Gastrocnemius medialis (tissue), 4 donors: ENCODE measurements at places on chromosomes 2 and 18. TPM values are rescaled to one million over a fixed set of nuclear protein-coding genes. Genes with fewer than 3 reads are reported as not detected.

Gene DSG1
- not detected for total RNA-seq

Gene LIPG
- total RNA-seq, result 0.61 TPM

GRCh38 chr2:216392945-216393840 lies 19.1 kb upstream of the SMARCAL1 start:
- H3K27me3 ChIP-seq, result no peaks in the 10 kb centered on the region
- DNase-seq, result no peak
- H3K4me1 ChIP-seq, result no peaks in the 10 kb centered on the region

GRCh38 chr2:37911296-37911873 lies 13.7 kb upstream of the RMDN2 start:
- H3K36me3 ChIP-seq, result no peaks in the 10 kb centered on the region
- no peak for DNase-seq
- H3K27ac ChIP-seq, result no peak overlapping the region
- H3K4me1 ChIP-seq, result no peaks in the 10 kb centered on the region
- H3K4me3 ChIP-seq, result no peak overlapping the region

GRCh38 chr2:149329489-149330126 lies 779 bp upstream of the LYPD6 start:
- peaks cover 6% of the 10 kb centered on the region for H3K4me1 ChIP-seq
- no peaks in the 10 kb centered on the region for H3K36me3 ChIP-seq
- peaks cover 24% of the 10 kb centered on the region for H3K27me3 ChIP-seq
- peak overlapping the region; percentile 59 for H3K4me3 ChIP-seq
- DNase-seq, result no peak

DNA sequence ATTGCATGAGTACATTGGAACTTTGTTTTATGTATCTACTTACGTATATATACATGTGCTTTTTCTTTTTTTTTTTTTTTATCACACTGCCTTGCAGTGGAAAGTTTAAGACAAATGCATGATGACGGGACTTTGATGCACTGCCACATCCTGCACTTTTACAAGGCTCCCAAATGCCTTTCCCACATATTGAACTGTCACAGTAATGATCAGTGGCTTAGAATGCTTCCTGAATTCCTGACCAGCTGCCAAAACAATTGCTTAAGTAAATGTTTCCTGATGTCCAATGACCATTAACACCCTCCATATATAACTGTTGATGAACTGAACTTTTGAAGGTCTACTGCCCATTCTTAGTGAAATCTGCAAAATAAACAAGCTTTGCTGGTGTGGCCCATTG lies 60.2 kb downstream of the LYPD6B start:
- H3K36me3 ChIP-seq, result no peaks in the 10 kb centered on the region
- H3K4me3 ChIP-seq, result no peak overlapping the region
- no peak overlapping the region for H3K27ac ChIP-seq
- no peaks in the 10 kb centered on the region for H3K27me3 ChIP-seq

- no peak within 1 kb of the TSS for H3K4me3 ChIP-seq
- no peak within 1 kb of the TSS for H3K27ac ChIP-seq
- H3K36me3 ChIP-seq, result no peaks in the 10 kb centered on the region
Observed at GRCh38 chr2:157443795-157444640, at the start of gene CYTIP. TSS of gene CYTIP (minus strand) at chr2:157444089. CDS start at chr2:157444020, 69 bp downstream.

DNA sequence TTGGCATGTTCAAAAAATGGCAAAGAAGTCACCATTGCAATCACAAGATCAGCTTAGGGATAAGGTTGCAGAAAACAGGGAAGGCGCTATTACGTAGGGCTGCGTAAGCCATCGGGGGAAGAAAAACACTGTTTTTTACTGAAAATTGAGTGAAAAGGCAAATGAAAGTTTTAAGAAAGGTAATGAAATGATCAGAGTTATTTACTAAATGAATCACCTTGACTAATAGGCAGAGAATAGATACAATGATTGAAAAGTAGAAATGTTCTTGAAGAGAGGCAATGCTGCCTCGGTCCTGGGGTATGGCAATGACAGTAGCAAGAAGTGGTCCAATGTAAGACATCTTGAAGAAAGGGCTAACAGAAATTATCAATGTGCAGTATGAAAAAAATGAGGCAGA lies 1227.8 kb upstream of the ZEB2 start:
- no peaks in the 10 kb centered on the region for H3K36me3 ChIP-seq
- no peak overlapping the region for H3K4me3 ChIP-seq
- no peak overlapping the region for H3K27ac ChIP-seq
- no peak for DNase-seq
- H3K27me3 ChIP-seq, result no peaks in the 10 kb centered on the region

GRCh38 chr18:5720132-5720531 lies 175.2 kb downstream of the TMEM200C start:
- H3K27me3 ChIP-seq, result no peaks in the 10 kb centered on the region
- no peak for DNase-seq
- no peaks in the 10 kb centered on the region for H3K36me3 ChIP-seq
- H3K4me1 ChIP-seq, result no peaks in the 10 kb centered on the region
- no peak overlapping the region for H3K4me3 ChIP-seq

- no peak overlapping the region for H3K4me3 ChIP-seq
- H3K36me3 ChIP-seq, result no peaks in the 10 kb centered on the region
- no peaks in the 10 kb centered on the region for H3K27me3 ChIP-seq
- no peak for DNase-seq
- H3K27ac ChIP-seq, result no peak overlapping the region
Observed at GRCh38 chr2:75592030-75592429, 31.3 kb upstream of the EVA1A start.

GRCh38 chr2:82752396-82752795 lies 1706.7 kb downstream of the SUCLG1 start:
- no peak overlapping the region for H3K27ac ChIP-seq
- H3K4me1 ChIP-seq, result no peaks in the 10 kb centered on the region
- no peak for DNase-seq
- H3K36me3 ChIP-seq, result no peaks in the 10 kb centered on the region

DNA sequence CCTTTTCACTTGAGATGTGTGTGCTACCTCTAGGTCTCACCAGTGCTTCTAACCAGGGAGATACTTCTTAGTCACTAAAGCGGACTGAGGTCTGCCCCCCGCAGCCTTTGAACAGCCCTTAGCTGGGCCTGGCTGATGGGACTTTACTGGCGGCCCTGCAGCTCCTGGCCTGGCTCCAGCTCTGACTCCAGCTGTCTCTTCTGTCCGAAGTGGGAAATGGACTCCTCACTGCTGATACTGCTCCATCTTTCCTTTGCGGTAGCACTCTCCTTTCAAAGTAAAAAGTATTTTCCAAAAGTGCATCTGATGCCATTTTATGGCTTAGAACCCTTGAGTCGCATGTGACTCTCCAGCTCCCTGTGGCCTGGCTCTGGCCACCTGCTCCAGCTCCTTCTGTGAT lies 64.5 kb downstream of the ATP9B start:
- no peaks in the 10 kb centered on the region for H3K4me1 ChIP-seq
- H3K27ac ChIP-seq, result no peak overlapping the region
- no peaks in the 10 kb centered on the region for H3K36me3 ChIP-seq
- no peak overlapping the region for H3K4me3 ChIP-seq
- DNase-seq, result peak; percentile 16
- H3K27me3 ChIP-seq, result no peaks in the 10 kb centered on the region
